ENCODE measurements at places on chromosomes 2 and 18.

DNA sequence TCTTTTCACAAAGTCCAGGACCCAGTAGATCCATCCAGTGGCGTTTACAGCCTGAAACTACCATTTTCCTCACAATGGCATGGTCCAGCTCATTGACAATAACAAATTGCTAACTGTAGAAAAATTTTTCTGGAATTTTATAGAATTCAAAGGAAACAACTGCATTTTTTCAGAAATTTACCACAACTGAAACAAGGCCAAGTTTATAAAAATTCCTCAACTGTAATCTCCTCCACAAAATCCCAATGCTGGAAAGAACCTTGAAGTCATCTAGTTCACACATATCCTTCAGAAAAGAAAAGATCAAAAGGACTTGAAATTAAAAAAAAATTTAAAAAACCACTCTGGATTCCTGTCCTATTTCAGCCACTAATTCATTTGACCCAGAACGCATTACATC is 226.0 kb upstream of the CTAGE1 start:
- no peak for DNase-seq

DNA sequence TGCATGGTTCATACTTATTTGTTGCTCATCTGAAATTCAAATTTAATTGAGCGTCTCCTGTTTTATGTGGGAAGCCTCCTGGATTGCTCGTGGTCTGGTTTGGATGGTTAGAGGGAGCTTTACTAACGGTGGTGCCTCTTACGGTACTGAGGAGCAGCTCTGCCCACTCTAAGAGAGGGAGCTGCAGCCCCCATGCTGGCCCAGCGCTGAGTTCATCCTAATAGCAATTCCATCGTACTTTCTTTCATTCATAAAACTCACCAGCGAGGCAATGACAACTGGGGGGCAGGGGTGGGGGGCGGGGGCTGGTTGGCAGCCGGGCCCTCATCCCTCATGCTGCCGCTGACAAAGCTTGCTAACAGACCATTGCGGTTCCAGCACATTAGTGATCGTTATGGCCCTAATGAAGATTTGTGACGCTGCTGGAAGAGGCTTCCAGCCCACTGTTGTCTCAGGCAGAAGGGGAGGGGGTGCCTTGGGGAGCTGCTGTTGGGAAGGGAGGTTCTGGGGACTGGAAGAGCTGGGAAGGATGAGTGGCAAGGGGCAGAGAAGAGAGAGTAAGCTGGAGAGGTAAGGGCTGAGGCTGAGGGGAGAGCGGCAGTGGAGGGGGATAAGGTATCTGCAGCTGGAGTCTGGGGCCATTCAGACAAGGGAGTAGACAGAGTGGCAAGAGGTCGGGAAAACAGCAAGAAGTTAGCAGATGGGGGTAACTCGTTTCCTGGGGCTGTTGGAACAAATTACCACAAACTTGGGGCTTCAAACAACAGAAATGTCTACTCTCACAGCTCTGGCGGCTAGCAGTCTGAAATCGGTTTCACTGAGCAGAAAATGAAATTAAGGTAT is 238.1 kb downstream of the LPIN1 start:
- no peak for DNase-seq

GRCh38 chr18:6031002-6031401 is 135.7 kb upstream of the TMEM200C start:
- no peak for DNase-seq

- no peak for DNase-seq
Observed at GRCh38 chr2:104850361-104851290, 3.3 kb upstream of the POU3F3 start.

GRCh38 chr2:1231466-1232063 is 181.7 kb upstream of the TPO start:
- no peak for DNase-seq

GRCh38 chr2:36172824-36173223 is 182.8 kb upstream of the CRIM1 start:
- DNase-seq, result no peak

DNA sequence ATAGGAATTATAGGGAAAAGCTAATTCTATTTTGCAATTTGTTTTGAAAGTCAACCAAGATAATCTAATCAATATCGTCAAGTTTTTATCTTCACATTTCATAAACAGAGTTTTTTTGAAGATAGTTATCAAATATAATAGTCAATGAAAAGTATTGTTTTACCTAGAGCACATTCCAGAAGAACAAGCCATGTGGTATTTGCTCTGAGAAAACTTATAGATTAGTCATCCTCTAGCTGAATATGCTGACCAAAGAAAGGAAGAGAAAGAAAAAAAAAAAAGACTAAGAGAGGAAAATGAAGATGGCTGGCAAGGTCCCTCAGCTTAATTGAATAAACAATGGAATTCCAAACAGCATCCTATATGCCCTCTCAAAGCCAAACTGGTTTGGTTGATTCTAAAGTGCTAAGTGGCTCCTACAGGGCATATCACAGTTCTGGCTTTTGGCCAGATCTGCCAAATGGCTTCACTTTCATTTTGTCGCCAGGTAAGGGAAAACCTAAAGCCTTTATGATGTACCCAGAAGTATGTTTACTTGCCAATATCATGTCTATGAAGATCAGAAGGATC is 132.6 kb downstream of the VWC2L start:
- no peak for DNase-seq

GRCh38 chr2:178827739-178828485 is 20.7 kb upstream of the TTN start:
- DNase-seq, result no peak

- no peak for DNase-seq
Observed at GRCh38 chr2:31060397-31060796, 77.8 kb downstream of the GALNT14 start.

DNA sequence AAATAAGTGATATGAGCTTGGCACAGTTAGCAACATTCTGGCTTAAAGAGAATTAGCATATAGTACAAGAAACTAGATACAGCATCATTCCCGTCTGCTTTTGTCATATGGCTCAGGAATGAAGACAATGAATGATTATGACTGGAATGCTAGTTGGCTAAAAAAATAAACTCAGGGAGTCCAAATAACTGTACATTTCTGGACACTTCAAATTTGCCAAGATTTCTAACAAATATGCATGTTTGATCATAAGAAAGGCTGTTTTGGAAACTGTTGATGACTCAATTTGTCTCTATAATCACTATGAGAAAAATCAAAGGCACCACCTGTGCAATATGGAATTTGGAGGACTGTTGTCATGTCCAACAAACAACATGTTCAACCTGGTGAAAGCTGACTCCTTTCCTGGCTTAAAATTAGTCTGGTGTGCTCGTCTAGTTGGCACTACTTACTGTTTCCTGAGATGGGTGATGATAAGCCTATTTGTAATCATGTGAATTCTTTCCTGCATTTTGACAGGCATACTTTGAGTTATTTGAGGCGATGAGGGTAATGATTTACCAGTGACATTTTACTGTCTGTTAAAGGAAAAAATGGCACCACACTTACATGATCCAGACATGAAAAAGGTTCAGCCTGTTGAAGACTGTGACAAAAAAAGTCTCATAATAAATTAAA is 133.9 kb upstream of the CDH20 start:
- DNase-seq, result no peak

GRCh38 chr2:55779459-55780421 is 86.1 kb upstream of the PNPT1 start:
- no peak for DNase-seq

- DNase-seq, result no peak
Observed at GRCh38 chr2:183426825-183427224, 302.6 kb downstream of the NUP35 start.

DNA sequence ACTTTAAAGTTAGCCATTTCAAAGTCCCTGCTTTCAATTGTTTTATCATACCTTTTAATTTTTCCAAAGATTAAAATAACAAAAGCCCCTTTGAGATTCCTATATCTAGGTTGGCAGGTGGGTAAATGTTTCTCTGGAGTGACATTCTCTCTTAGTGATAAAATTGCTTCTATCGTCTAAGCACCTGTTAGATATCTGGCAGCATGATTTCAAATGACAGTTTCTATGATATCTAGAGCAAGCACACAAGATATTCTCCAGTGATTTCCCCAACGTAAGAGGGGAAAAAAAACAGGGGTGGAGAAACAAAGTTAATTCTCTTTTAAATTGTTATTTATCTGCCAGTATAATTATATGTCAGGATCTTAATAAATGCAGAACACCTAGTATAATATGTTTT is 610.2 kb downstream of the DSC3 start:
- DNase-seq, result no peak

DNA sequence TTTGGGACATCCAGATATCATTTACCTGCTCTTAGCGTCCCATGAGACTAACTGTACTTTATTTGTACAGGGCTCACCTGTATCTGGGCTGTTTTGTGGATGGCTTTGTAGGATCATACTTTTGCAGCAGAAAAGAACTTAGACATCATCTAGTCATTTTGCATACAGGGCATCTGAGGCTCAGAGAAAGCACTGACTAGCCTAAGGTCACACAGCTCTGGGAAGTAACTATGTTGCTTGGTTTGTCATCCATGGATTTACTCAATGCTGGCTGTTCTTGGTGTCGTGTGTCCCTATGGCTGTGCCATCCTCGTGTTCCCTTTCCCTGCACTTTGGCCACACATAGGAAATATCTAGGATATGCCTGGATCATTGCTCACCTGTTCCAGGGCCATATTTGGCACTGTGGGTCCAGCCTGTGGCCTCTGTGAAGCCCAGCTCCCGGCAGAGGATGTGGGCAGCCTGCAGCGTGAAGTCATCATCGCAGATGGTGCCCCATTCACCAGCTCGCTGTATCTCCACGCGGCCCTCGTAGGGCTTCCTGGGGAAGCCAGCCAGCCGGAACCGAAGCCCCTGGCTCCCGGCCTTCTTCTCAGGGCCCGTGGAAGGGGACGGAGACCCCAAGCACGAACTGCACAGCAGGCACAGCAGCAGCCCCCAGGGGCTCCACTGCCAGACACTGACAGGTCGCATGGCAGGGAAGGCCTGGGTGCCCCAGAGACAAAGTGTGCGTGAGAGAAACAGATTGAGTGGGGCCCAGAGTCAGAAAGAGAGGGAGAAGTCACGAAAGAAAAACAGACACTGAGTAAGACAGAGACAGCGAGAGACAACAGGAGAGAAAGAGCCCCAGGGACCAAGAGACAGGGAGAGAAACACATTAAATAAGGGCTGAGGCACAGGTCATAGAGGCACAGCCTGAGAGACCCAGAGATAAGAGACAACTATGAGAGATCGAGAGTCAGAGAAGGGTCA is 1.5 kb downstream of the LOXL3 start:
- DNase-seq, result no peak

DNA sequence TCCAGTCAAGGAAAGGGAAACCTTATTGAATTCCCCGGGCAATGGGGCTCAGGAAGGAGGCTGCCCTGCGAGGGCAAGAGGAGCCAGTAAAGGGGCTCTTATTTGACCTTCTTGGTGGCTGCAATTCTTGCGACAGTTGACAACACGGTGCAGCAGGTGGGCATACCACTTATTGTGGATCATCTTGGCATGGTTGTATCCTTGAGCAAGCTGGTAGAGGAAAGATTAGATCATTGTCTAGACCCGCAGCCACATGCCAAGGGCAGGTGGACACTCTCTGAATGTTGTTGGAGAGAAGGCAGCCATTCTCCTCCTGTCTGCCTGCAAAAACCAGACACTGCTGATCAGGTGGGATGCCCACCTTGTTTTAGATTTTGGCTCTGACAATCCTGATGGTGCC is 170.2 kb upstream of the CHST9 start:
- no peak for DNase-seq

DNA sequence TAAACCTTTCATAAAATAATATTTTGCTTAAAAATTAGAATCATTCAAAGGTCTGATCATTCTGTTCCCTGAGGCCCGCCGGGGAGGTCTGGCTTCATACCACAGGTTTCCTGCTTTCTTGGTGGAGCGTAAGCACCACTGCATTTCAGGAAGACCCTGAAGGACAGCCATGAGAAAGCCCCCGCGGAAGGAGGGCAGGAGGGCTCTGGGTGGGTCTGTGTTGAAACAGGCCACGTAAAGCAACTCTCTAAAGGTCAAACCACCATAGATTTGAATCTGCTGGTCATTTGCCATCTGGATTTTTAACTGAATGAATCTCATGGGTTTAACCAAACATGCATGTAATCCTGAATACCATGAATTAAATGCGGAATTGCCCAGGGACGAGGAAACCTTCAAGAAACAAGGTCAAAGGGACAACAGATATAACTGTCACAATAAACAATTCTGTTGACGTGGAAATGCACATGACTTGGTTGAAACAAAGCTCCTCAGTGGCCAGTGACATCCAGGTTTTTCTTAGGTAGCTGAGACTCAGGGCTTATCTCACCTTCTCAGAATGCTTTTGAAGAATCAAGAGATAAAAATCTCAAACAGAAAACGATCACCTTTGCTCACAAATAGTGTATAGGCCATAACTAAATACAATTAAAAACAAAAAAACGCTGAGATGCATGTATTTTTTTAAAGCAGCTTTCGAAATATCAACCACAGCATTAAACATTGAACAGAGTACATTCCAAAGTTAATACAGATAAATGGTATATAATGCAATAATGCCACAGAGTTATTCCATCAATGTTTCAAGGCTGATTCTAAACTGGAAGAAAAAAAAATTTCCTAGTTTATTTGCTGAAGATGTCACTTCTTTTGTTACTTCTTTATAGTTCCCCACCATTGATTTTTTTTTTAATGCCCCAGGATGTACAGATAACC is 193.2 kb downstream of the BCL2 start:
- no peak for DNase-seq

GRCh38 chr2:206054952-206055351 is 31.0 kb downstream of the INO80D start:
- DNase-seq, result no peak

DNA sequence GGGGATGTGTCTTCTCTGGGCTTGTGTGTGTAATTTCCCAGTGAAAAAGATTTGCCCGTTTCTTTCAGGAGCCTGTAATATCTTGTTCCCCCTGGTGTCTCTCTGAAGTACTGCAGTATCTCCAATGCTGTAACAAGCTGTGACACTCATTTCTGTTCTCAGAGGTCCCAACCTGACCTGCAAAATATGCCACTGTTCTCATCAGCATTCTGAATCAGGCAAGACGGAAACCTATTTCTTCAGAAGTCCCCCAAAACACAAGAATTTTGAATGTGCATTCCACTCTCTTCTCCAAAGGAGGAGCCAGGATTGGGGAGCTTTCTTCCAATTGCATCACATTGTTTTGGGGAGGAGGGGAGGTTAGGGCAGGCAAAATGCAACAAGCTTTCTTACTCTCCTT is 77.0 kb upstream of the CNGA3 start:
- no peak for DNase-seq
